ENCODE measurements at places on chromosomes 6 and 20.

DNA sequence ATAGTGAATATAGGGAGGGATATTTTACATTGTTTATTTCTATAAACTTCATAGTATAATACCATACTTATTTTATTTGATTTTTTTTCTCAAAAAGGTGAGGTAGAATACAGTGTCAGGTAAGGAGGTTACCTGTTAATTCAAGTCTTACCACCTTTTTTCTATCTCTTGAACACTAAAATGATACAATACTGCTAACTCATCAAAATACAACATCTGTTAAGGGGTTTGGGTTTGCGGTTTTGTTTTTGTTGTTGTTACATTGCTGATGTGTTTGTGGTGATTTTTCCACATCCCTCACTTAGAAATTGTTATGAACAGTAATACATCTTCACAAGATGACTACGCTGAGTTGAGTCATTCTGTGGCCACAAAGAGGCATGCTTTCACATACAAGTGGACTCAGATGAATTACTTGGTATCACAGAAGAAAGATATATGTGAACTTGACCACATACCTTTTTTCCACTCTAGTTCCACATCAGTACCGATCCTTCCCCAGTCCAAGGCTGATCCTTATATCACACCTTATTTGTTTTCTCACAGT, 139.4 kb upstream of the ID4 start:
- peak; percentile 80 for DNase-seq

GRCh38 chr6:120384671-120385070, 949.6 kb downstream of the TBC1D32 start:
- no peak for DNase-seq

- DNase-seq = no peak
Observed at GRCh38 chr6:42367353-42368011, 84.2 kb downstream of the TRERF1 start.

GRCh38 chr20:50298554-50299324, 108.1 kb downstream of the CEBPB start:
- DNase-seq = no peak

DNA sequence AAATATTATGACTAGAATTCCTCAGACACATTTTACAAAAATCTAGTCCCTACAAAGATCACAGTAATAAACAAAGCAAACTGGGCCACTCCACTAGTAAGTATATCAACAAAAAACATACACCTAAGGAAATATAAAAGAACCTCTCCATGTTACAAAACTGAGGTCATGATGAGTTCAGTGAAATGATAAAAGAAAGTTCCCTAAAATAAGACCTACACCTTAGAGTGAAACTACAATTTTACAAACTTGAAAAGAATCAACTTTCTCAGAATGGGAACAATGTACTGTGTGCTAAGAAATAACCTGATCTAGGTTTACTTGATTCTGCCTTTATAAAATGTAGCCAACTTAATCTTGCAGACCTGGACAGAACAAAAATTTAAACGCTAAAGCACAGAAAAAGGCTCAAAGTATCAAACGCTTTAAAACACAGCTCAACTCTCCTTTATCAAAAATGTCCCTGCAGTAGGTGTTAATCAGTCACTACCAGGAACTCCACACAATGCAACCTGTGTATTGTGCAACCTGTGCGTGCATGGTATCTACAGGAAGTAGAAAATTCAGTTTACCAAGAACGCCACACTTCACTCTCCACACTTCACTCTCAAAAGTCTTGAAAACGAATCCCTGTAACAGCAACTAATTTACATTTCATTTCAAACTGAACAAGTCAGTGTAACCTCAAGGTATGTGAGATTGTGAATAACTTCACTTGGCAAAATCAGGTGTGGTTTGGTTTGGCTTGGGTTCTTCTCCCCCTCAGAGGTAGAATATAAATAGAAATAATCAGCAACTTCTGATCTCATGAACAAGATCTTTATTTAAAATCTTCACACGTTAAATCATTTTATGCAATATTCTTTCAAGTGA, 1.8 kb downstream of the RALGAPA2 start:
- DNase-seq = no peak

DNA sequence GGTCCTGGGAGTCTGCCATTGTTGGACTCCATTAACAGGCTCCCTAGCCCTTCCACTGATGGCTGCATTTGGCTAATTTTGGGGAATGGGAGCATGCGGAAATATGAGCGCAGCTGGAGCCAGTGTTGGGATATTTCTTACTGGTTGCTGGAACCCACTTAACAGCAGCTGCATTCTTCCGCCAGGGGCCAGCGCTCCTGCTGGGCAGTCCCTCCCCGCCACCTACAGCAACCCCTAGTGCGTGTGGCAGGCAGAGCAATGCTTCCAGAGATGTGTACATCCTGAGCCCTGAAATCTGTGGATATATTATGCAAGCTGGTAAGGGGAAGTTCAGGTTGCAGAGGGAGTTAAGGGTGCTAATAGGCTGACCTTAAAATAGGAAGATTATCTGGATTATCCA, 16.4 kb downstream of the CST8 start:
- DNase-seq = no peak
